Naive thymus-derived CD8-positive, alpha-beta T cell (primary cell): ENCODE measurements at places on chromosomes 7 and 10. TPM values are rescaled to one million over a fixed set of nuclear protein-coding genes. Genes with fewer than 3 reads are reported as not detected.
A peak's percentile ranks its signal among the peaks of the same experiment; 100 is the strongest.

DNA sequence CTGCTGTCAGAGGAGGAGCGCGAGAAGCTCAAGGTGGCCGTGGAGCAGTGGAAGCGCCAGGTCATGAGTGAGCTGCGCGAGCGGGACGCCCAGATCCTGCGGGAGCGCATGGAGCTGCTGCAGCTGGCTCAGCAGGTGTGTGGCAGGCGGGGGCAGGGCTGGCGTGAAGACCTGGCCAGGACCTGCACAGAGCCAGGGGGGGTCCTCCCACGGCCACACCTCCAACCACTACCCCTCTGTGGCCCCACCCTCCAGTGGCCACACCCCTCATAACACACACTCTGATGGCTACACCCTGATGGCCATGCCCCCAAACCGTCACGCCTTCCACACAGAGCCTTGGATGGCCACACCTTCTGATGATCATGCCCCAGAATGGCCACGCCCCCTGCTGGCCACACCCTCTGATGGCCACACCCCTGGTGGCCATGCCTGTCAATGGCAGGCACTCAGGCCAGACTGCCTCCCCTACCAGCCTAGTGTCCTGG is 23.4 kb upstream of the DPYSL4 start:
- peak; percentile 61 for DNase-seq

DNA sequence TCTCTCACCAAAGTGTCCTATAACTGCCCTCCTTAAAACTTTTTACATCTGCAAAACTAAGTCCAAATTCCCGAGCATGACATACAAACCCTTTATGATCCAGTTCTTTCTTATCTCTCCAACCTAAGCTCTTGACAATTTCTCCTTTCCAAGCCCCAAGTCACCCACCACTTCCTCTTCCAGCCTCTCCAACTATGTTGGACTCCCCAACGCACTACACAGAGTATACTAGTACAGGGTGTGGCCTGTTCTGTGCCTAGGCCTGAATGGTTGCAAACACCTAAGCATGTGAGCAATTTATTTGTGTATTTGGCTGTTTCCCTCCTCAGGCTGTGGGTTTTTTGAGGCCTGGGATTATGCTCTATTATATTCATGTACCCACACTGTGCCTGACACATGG is 101.2 kb upstream of the APBB1IP start:
- no peak for DNase-seq

- DNase-seq, result no peak
Observed at GRCh38 chr10:24929904-24930303, 22.5 kb downstream of the PRTFDC1 start.

- no peak for DNase-seq
Observed at GRCh38 chr10:6748029-6748428, 168.0 kb upstream of the PRKCQ start.

ZC3HAV1L gene
- total RNA-seq, result 0.26 TPM

- DNase-seq, result no peak
Observed at GRCh38 chr7:158446281-158446680, 141.3 kb downstream of the PTPRN2 start.

DNA sequence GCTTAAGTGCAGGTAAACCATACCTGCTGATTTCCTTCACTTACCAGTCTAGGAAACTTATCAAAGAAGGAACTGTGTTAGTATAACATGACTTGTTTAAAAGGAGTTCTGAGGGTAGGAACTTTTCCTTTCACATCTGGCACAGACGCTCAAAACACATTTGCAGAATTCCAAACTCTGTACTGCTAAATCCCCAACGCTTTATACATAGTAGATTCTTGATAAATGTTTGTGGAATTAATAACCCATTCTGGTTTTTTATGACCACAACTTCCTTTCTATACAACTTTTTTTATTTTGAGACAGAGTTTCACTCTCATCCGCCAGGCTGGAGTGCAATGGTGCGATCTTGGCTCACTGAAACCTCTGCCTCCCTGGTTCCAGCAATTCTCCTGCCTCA is 7.7 kb upstream of the TRUB1 start:
- no peak for DNase-seq

GRM3 gene
- total RNA-seq, result not detected

- no peak for DNase-seq
Observed at GRCh38 chr7:4531236-4531635, 150.9 kb upstream of the FOXK1 start.

- no peak for DNase-seq
Observed at GRCh38 chr7:70654979-70655378, 477.0 kb upstream of the GALNT17 start.

CUZD1 gene
- 3.9 TPM for total RNA-seq

- no peak for DNase-seq
Observed at GRCh38 chr10:68647672-68648341, 73.2 kb upstream of the CCAR1 start.

DNA sequence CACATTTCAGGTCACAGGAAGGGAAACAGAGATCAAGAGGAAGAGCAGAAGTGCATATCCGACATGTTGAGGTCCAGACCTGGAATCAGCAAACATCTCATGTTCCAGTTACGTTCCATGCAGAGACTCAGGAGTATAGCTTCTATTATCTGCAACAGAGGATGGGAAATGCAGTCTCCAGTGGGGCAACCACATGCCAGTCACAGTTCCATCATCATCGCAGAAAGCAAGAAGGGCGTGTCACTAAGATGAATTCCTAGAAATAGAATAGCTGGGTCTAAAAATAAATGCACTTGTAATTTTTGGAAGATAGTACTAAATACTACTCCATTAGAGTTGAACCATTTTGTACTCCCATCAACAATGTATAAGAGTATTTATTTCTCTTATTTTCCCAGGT is 133.2 kb upstream of the MDFIC start:
- DNase-seq, result no peak

DNA sequence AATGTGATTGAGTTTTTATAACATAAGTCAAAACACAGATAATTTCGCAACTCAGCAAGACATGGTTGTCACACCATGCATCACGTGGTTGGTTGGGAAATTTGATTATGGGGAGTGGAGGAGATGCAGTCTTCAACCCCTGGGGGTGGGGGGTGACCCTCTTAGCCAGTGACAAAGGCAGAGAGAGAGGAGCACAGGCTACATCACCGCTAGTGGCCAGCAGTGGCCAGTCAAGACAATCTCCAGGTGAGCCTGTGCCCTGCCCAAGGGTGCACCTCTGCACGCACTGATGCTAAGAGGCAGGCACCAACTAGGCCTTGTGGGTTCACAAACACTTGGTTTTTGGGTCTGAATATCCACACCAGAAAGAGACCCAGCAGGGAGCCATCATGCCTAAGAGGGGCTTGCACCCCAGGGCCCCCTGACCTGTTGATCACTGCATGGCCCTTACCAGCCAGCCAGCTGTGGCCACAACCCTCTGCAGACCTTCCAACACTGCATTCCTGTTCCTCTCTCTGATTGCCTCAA is 244.4 kb downstream of the FANK1 start:
- no peak for DNase-seq

STEAP4 gene
- total RNA-seq, result not detected

- DNase-seq, result no peak
Observed at GRCh38 chr10:27626890-27627289, 118.7 kb downstream of the MKX start.

CTAGE6 gene
- 0.96 TPM for total RNA-seq

DNA sequence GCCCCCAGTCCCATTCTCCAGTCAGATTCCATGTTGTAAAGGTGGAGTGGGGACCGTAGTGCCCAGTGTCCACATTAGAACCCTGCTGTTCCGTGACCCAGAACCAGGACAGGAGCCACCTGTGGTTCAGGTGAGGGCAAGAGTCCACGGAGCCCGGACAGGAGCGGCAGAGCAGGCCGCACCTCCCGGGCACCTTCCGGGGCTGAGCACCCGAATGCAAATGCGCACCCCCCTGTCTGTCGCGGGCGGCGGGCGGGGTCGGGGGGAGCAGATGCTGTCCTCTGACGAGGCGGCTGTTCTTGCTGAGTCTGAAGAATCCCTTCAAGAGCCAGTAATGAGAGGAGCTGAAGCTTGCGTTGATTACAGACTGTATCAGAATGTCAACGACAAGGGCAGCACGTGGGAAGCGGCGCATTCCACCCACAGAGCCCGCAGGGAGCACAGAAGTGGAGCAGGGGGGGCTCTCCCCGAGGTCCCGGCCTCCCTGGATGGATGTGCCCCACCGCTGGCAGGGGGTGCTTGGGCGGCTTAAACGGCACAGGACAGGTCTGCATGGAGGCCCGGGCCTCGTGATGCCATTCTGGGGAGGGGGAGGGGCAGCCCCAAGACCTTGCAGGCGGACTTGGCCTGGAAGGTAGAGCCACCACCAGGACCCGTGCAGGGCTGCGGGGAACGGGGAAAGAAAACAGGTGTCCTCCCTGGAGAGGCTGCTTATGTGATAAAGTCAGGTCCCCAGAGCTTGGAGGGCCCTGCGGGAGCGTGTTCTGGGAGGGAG is 407.5 kb upstream of the RNF32 start:
- DNase-seq, result no peak

TBXAS1 gene
- 1.6 TPM for total RNA-seq

- DNase-seq, result no peak
Observed at GRCh38 chr10:29823553-29824080, 188.8 kb upstream of the SVIL start.

MYL10 gene
- not detected for total RNA-seq

GRCh38 chr10:31769564-31769963 is 159.1 kb downstream of the ARHGAP12 start:
- DNase-seq, result no peak

DNA sequence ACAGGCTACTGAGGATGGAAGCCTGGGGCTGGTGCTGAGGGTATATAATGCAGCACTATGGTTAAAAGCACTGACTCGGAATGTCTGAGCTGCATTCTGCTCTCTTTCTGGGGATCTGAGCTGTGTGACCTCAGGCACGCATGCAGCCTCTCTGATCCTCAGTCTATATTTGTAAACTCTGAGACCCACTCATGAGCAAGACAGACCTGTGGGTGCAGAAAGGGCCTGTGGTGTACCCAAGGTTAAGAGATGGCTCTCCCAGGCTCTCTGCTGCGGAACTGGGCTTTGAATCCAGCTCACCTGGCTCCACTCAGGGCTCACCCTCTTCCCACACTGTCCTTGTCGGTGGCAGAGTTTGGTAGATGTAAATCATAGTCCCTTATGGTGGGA is 89.9 kb downstream of the CHST15 start:
- no peak for DNase-seq

GRCh38 chr7:93821463-93821862 is 69.1 kb downstream of the TFPI2 start:
- no peak for DNase-seq

CCDC172 gene
- total RNA-seq, result not detected

DNA sequence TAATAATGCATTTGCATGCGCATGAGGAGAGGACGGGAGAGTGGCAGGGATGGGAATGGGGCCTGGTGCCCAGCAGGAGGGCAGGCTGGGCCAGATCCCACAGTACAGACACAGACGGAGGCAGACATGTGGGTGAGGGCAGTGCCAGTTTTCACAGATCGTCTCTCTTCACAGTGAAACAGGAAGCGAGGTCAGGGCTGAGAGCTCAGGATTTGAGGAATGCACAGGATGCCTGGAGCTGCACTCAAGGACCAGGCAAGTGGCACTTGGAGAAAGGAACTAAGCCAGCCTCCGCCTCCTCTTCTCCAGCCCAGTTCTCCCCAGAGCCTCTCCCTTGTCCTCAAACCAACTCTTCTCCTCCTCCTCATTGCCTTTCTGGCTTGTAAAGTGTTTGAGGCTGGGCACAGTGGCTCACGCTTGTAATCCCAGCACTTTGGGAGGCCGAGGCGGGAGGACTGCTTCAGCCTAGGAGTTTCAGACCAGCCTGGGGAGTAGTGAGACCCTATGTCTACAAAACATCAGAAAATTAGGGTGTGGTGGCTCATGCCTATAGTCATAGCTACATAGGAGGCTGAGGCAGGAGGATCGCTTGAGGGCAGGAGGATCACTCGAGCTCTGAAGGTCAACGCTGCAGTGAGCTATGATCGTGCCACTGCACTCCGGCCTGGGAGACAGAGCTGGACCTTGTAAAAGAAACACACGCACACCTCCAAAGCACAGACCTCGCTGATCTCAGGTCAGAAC is 115.2 kb downstream of the HIP1 start:
- no peak for DNase-seq

- no peak for DNase-seq
Observed at GRCh38 chr10:60731134-60731885, 47.0 kb upstream of the CDK1 start.

ATP6V1F gene
- total RNA-seq, result 69.2 TPM

HOXA4 gene
- total RNA-seq, result 0.31 TPM

RAB19 gene
- 6.5 TPM for total RNA-seq

GRCh38 chr10:99659868-99660366 is 608 bp downstream of the ENTPD7 start:
- no peak for DNase-seq
